ENCODE measurements at places on chromosomes 12 and 14. TPM values are rescaled to one million over a fixed set of nuclear protein-coding genes. Genes with fewer than 3 reads are reported as not detected.

DNA sequence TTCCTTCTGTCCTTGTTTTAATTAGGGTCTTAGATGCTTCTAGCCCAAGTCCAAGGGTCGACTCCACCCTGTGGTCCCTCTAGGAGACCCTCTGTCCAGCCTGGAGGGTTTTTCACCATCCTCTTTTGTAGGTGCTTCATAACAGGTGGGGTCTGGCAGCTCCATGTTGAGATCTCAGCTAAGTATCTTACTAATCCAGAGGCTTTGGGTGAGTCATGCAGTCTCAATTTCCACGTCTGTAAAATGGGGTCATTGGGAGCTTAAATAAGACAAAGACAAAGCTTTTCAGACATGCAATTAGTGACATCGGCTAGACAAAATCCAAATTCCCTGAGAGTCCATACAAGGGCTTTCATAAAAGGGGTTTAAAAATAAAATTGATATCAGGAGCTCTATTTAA, 3.2 kb downstream of the HSPB8 start:
- DNase-seq: no peak

DNA sequence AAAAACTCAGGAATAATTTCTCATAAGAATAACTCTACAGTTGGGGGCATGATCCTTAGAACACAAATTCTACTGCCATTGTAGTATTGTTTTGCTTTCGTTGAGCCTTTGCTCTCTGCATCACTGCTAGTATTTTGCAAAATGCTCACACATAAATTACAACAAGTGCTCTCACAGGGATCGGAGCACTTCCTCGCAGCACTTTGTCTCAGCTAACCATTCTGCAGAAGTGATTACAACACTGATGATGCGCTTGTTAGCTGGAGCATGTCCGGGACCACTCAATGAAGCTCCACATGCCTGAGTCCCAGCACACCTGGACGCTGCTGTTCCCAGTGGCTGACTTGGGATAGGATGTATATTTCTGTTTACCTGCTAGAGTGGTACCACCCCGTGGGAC, 31.6 kb downstream of the MOAP1 start:
- no peak for DNase-seq

- DNase-seq: no peak
Observed at GRCh38 chr14:22474730-22475351, 114.2 kb downstream of the DAD1 start.

DNA sequence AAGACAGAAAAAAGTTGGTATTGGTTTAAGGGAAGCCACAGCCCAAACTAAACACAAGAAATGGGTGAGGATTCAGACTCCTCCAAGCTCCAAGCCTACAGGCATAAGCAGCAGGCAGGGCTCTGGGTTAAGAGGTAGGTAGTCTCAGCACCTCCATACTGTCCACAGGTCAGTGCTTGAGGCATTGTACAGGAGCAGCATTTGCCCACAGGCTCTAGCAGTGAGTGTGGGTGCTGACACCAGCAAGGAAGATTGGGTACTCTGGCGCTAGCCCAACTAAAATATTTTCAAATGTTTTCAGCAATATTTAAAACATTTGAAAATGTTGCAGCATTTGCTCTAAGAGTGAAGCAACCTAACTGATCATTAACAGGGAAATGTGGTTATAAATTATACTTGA, 33.1 kb downstream of the FERMT2 start:
- DNase-seq: no peak

DNA sequence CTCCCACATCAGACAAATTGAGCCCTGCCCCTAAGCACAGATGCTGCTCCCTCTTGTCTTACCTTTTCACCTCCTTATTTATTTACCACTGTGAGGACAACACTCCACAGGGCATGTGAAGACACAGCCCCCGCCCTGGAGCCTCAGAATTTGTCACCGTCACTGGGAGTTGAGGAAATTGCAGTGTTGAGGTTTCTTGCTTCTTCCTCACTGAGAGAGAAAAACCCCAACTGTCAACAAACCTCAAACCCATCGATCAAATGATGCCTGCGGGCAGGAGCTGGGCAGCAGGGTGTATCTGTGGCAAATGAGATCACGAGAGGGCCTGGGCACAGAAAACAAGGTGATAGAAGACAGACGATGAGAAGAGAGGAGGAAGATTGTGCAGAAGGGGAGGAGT, 30.5 kb upstream of the PLEKHG3 start:
- DNase-seq: no peak

- peak; percentile 64 for DNase-seq
Observed at GRCh38 chr12:5912437-5913334, 32.4 kb downstream of the ANO2 start.

GRCh38 chr12:125055591-125055990, 9.6 kb upstream of the AACS start:
- DNase-seq: no peak

- no peak for DNase-seq
Observed at GRCh38 chr12:95181103-95181502, 36.2 kb downstream of the FGD6 start.

DNA sequence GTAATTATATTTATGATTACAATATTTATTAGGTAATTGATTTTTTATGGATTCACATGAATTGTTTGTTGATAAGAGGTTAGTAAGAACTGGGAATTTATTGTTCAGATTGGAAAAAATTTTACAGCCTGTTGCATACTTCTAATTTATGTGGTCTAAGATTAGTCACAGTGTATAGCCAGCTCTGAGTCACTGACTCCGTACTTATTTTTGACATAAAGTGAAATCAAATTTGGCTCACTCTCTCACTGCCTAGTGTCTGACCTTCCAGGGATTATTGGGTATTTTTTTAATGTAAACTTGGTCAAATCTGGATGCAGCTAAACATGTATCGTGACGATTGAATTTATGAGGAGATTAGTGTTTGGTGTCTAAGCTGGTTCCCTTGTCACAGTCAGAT, 109.3 kb downstream of the PTPRQ start:
- DNase-seq: no peak

The KCNC2 gene
- total RNA-seq: 3.2 TPM

The PTPRO gene
- 59.6 TPM for total RNA-seq

The CARMIL3 gene
- 10.2 TPM for total RNA-seq

The DUSP16 gene
- total RNA-seq: 23.2 TPM

The GZMH gene
- total RNA-seq: not detected

All from spinal cord (tissue), 10 donors.